Stimulated activated CD8-positive, alpha-beta memory T cell treated with anti-CD3 and anti-CD28 coated beads, Interleukin-4, amount 100 ng/mL, for 4 hours (primary cell): ENCODE measurements at places on chromosomes 16 and 17.
A peak's percentile ranks its signal among the peaks of the same experiment; 100 is the strongest.

GRCh38 chr17:6421700-6422604 is 13.0 kb downstream of the AIPL1 start:
- peak; percentile 40 for DNase-seq

GRCh38 chr16:71570144-71570543 is 6.7 kb downstream of the TAT start:
- no peak for DNase-seq

DNA sequence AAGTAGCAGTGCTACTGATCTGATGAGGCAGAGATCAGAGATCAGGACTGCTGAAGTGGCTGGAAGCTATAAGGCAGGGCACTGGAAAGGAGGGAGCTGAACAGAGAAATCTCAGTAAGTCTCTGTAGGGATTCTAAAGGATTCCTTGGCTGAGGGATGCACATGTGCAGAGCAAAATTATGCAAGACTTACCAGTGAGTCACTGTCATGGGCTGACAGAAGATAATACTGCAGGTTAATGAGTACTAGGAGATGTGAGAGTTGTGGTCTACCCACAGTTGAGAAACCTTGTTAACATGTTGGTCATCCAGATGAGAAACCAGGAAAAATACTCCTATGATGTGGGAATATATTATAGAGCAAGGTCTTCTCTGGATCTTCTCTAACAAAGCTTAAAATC is 378.1 kb downstream of the HAPSTR1 start:
- DNase-seq, result no peak

DNA sequence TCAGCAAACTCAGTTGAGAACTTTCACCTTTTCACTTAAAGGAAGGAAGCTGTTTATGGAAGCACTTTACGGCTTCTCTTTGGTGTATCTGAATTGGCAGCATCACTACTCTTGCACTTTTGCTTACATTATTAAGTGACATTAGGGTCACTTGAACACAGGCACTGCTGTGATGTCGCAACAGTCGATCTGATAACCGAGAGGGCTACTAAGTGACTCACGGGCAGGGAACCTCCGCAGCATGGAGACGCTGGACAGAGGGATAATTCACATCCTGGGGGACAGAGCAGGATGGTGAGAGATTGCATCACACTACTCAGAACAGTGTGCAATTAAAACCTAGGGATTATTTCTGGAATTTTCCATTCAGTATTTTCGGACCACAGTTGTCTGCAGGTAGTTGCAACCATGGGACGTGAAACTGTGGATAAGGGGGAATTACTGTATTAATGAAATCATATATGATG is 56.5 kb downstream of the DNAH2 start:
- DNase-seq, result no peak

GRCh38 chr16:80702696-80703095 is 101.7 kb downstream of the CDYL2 start:
- DNase-seq, result no peak

- DNase-seq, result no peak
Measured at GRCh38 chr17:79788989-79789942, 7.6 kb downstream of the CBX8 start.

DNA sequence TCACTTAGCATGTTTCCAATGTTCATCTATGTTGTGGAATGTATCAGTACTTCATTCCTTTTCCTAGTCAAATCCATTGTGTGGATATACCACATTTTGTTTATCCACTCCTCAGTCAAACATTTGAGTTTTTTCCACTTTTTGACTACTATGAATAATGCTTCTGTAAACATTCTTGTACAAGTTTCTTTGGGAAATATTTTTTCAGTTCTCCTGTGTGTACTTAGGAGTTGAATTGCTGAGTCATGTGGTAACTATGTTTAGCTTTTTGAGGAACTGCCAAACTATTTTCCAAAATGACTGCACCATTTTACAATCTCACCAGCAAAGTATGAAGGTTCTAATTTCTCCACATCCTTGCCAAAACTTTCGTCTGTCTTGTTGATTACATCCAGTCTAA is 223.7 kb upstream of the AXIN2 start:
- DNase-seq, result no peak

DNA sequence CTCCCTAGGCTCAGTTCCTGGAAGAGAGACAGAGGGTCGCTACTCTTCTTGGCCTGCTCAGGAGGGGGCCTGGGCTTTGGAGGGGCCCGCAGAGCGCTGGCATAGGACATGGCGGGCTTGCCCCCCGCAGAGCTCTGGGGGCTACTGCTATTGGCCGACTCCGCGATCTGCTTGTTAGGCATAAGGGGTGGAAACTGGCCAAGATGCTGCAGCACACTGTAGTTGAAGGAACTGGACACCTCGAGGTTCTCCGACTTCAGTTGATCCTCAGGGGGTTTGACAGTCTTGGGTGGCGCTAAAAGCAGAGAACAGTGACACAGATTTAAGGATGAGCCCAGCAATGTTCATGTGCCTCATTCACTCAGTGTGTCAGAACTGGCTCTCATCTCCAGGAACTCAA is 33.9 kb downstream of the CACNG1 start:
- no peak for DNase-seq

- no peak for DNase-seq
Measured at GRCh38 chr16:67447508-67448076, 16.7 kb downstream of the HSD11B2 start.

GRCh38 chr16:1320658-1321240 is 11.3 kb downstream of the UBE2I start:
- DNase-seq, result no peak

GRCh38 chr16:24990803-24991202 is 24.4 kb downstream of the ARHGAP17 start:
- no peak for DNase-seq

GRCh38 chr17:68740555-68741447 is 139.6 kb upstream of the FAM20A start:
- no peak for DNase-seq

DNA sequence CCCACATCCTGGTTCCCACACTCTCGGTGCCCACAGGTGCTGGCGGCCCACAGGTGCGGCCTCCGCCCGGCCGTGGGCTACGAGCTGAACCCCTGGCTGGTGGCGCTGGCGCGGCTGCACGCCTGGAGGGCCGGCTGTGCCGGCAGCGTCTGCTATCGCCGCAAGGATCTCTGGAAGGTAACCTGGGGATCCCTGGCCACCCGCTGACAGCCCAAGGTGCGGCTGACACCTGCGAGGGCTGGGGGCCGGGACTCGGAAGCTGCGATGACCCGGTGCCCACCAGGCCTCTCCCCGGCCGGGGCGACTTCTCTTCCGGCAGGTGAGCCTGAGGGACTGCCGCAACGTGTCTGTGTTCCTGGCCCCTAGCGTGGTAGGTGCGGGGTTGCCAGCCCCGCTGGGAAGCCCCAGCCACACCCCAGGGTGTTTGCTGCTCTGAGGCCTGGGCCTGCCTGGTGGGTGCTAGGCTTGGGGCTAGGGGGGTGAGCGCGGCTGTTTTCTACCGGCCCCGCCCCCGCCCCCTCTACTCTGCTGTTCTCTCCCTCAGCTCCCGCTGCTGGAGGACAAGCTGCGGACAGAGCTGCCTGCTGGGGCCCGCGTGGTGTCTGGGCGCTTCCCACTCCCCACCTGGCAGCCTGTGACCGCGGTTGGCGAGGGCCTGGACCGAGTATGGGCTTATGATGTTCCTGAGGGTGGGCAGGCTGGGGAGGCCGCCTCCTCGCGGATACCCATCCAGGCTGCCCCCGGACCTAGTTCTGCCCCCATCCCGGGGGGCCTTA is 1.0 kb downstream of the ANTKMT start:
- DNase-seq, result no peak

GRCh38 chr17:34182036-34182803 is 72.9 kb upstream of the CCL2 start:
- no peak for DNase-seq

GRCh38 chr17:40179923-40180659 is 2.8 kb downstream of the RAPGEFL1 start:
- no peak for DNase-seq

GRCh38 chr17:45310380-45311324 is 6.2 kb downstream of the MAP3K14 start:
- DNase-seq, result no peak

- DNase-seq, result no peak
Measured at GRCh38 chr16:12546918-12547607, 256.6 kb downstream of the CPPED1 start.

DNA sequence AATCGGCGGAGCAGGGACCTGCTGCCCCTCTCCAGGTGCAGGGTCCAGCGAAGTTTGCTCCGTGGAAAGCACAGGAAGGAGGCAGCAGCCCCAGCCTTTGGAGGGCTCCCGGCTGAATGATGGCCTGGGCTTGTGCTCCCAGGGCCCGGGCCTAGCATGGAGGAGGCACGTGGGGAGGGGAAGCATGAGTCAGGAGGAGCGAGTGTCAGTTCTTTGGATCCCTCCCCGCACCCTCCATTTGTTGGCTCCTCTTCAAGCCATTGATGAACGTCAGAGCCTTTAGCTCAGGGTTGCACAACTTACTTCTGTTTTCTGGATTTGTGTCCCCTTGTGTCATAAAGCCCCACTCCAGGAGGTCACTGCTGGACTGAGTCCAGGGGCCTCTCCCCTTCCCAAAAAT is 25.8 kb downstream of the TTYH2 start:
- DNase-seq, result no peak

- no peak for DNase-seq
Measured at GRCh38 chr16:64240586-64240985, 881.3 kb downstream of the CDH11 start.

GRCh38 chr17:80650751-80651518 is 106.3 kb downstream of the RPTOR start:
- DNase-seq, result no peak

DNA sequence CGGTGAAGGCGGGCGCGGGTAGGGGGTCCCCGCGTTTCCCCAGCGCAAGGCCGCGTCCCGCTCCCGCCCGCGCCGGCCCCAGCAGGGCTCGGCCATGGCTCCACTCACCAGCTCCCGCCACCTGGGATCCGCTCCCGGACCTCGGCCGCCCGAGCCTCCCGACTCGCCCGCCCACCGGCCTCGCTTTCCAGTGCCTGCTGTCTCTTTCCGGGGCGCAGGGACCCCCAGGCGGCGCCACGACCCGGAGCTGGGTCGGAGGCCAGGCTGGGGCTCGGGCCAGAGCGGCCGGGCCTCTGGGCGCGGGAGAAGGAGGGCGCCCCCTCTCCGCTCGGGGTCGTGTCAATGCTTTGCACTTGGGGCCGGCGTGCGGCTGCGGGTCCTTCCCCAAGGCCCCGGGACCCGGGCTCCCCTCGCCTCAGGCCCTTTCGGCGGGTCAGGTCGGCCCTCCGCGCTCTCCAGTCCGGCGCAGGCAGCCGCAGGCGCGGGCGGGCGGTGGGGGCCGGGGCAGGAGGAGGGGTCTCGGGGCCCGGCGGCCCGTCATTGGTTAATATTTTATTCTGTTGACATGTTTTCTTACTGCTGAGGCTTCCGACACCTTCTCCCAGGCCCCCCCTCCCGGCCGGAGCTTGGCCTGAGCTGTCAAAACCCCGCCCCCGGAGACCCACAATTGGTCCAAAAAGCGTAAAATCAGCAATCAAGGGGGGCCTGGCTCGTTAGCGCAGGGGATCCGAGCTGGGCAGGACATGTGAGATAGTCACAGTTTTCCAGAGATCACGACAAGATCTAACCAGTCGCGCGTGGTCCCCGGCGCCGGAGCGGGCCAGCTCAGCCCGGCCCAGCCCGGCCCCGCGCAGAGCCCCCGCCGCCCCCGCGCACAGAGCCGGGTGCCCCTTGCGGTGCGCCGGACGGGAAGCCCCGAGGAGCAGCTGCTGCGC is at the start of gene TBX2:
Gene TBX2 (plus strand): TSS at position 713 of the 935 bp plus-strand sequence. CDS start 334 bp downstream, outside the sequence.
- no peak for DNase-seq

GRCh38 chr16:2753733-2754020 is 1.2 kb downstream of the SRRM2 start:
- DNase-seq, result no peak

DNA sequence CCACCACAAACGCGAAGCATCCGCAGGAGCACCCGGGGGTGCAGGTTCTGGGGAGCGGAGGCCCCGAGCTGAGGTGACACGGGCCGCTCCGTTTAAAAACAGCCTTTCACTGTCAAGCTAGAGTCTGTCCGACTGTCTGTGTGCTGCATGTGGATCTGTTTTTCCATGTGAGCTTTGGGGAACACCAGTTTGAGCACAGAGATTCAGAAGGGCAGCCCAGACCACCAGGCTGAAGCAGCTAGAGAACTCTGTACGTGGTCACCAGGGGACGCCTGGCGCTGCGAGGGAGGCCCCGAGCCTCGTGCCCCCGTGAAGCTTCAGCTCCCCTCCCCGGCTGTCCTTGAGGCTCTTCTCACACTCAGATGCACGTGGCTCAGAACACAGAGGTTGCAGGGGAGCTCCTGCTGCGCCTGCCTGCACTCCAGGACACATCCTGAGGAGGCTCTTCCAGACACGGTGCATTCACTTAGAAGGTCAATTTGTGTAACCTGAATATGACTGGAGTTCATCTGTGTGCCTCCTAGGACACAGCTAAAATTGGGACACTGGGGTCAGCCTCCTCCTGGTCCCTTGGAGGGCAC is 15.7 kb upstream of the FOXK2 start:
- DNase-seq, result no peak

DNA sequence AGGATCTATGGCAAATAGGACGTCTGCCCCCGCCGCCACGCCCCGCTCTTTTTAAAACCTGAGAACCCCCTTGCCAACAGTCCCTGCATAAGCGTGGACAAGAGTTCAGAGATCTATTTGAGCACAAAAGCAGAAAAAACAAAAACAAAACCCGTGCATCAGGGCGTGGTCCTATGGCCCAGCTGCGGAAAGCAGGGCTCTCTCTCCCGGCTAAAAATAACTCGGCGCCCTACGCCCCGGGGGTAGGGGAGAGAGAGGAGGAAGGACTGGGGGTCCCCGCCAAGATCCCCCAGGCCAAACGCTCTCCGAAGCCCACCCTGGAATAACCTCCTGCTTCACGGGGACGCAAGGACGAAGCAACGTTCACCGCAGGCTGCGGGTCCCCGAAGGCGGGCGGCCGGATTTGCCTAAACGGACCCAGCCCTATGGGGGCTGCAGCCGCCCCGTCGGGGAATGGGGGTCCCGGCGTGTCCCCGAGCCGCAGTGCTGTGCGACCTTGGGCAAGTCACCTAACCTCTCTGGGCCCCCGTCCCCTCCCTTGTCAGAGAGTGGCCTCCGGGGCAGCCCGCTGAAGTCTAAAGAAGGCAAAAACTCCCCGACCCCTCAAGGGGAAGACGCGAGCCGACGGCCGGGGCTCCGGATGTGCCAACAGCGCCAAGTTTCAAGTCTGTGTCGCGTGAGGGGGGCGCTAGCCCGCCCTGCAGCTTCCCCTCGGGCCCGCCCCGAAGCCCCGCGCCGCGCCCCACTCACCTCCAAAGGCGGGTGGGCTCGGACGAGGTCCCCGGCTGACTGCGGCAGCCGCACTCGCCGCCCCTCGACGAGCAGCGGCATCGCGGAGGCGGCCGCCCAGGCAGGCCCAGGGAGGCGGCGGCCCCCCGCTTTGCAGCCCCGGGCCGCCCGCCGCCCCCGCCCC is 477 bp downstream of the NTAN1 start:
- peak; percentile 32 for DNase-seq
